Endothelial cell (in vitro differentiated cells): ENCODE measurements at places on chromosomes 13 and 19.

GRCh38 chr19:2014731-2015607 lies 545 bp downstream of the BTBD2 start:
- no peak for DNase-seq

- DNase-seq: no peak
Observed at GRCh38 chr13:83449668-83450395, 432.4 kb downstream of the SLITRK1 start.

DNA sequence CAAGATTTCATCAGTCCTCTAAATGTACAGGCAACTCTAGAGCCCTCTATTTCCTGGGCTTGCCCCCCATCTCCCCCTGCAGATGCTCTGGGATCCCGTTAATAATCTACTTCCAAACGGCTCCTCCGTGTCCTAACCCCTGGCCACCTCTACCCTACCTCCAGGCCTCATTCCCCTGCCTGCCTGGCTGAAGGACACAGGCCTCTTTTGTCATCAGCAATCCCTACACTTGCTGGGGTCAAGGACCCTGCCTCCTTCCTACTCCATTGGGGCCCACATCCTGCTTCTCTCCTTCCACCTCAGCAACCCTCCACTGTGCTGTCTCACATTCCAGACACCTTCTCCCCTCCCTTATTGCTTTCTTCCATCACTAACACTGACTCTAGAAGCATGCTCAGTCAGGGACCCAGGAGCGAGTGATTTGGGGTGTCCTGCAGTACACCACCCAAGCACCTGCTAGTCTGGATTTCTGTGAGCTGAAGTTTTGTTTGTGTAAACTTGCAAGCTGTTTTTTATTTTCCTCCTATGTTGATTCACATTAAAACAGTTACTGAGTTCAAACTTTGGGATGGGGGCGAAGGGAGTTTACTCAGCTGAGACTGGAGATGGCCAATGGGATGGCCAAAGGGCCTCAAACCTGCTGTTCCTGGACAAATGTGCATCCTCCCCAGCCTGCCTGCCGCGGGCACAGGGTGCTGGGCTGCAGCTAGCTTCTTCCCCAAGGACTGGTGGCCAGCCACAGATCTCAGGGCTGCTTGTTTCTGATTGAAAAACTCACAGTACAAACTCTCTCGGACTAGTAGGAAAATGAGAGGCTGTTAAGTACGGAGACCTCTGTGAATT lies 314.7 kb downstream of the FOXO1 start:
- DNase-seq: no peak

GRCh38 chr19:14432791-14433553 lies at the start of gene PKN1:
PKN1 (plus strand) TSS chr19:14433306; CDS start chr19:14433522, 216 bp downstream.
- peak; percentile 67 for DNase-seq

GRCh38 chr13:91397595-91397994 lies 826 bp upstream of the GPC5 start:
- DNase-seq: no peak

DNA sequence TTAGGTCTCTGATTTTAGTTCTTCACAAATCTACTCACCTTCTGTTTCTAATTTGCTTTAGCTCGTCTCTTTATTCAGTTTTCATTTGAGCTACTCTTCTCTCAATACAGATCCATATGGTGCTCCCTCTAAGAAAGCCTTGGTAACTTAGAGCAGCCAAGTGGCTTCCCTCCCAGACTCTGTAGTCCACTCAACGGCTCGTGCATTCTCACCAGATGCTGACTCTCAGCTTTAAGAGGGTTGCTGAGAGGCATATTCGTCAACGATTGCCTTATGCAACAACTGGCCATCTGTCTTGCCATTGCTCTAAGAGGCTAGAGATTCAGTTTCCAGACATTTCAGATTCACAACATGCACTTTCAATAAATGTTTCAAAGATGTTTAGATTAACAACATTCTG lies 785.8 kb upstream of the SLC10A2 start:
- DNase-seq: no peak

GRCh38 chr13:97280478-97280877 lies 58.3 kb downstream of the MBNL2 start:
- no peak for DNase-seq

DNA sequence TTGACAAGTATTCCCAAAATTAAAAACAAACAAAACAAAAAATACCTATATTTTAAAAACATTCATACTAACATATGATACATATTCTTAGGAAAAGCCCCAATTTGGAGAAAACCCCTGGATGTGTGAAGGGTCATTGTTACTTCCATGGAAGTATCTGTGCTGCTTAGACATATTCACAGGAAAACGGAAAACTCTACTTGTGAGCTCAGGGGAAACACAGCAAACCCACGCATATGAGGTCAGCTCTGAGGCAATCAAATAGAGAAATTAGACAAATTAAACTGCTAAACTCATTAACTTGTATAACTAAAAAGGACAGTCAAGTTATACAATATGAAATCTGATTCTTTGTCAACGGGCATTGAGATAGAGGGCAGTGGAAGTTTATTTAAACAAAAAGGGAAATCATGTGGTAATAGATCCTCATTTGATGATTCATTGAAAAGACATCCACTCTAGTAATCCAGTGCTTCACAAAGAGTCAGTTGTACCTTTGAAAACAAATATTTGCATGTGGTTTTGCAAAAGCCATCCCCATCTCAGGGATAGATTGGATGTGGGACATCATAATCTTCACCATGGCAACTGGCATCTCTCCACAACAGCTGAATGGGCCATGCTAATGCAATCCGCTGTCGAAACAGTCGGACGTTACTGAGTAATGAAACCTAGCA lies 423.4 kb downstream of the ITGBL1 start:
- no peak for DNase-seq

GRCh38 chr19:13717194-13717643 lies 47.1 kb upstream of the MRI1 start:
- no peak for DNase-seq

DNA sequence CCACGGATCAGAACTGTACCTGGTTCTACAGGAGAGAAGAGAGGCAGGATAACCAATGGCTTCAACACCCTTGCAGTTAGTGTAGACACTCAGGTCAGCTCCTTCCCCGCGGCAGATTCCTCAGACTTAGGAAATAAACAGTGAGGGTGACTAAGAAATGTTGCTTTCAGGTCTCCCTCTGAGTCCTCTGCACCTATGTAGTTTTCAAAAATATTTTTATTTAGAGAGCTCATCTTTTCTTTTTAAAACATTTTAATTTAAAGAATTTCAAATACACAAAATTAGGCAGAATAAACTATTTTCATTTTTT lies 195.2 kb downstream of the KLF12 start:
- no peak for DNase-seq

DNA sequence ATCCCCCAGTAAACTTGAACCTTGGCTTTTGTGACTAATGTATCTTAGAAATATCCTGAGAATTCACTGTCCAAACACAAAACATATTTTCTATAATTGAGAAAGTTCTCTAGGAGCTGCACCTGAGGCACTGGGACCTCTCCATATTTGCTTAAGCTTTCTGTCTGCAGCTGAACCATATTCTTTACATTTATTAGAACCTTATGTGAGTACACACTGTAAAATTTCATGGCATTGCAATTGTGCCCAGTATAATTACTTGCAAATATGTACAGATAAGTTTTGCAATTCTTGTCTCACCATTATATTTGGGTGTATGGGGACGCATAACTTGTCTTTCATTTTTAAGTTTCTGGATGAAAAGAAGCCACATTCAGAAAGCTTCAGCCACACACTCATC lies 280.7 kb upstream of the KLHL1 start:
- no peak for DNase-seq

GRCh38 chr19:41774515-41774980 lies 19.2 kb downstream of the CEACAM6 start:
- DNase-seq: no peak

GRCh38 chr19:56643460-56643955 lies 549 bp downstream of the SMIM17 start:
- DNase-seq: no peak

DNA sequence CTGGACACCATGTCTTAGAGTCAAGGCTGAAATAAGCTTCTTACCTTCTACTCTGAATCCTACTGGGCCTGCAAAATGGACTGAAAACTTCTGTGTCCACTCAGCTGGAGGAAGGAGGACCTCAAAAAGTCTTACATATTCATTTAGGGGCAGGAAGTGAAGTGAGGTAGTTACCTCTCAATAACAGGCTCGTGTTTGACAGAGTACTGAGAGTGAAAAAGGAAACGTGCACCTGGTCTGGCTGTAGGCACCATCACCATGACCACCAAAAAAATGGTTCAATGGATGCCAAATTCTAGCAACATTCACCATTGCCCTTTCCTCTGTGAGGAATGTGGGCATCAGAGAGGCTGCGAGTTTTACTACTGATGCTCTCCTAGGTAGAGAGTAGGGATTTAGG lies 176.2 kb downstream of the RFC3 start:
- no peak for DNase-seq

- DNase-seq: peak; percentile 25
Observed at GRCh38 chr13:113292021-113292862, 4.8 kb upstream of the LAMP1 start.

DNA sequence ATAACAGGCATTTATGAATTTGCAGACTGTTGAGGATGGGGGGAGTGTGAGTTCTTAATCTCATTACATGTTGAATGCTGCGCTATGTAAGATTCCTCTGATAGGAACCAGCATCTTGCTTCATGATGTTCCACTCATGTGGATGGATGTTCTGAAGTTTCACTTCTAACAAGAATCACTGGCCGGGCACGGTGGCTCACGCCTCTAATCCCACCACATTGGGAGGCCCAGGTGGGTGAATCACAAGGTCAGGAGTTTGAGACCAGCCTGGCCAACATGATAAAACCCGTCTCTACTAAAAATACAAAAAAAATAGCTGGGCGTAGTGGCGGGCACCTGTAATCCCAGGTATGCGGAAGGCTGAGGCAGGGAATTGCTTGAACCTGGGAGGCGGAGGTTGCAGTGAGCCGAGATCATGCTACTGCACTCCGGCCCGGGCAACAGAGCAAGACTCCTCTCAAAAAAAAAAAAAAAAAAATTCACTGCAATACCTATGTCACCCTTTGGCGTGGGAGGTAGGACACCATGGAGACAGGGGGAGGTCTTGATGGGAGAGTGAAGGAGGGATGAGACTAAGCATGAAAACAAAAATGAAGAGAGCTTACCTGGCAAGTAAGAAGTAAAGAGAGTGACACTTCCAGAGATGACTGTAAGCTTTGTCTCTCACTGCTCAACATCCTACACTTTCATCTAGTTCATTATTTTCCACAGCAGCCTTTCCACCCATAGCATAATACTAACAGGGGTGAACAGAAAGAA lies 133.0 kb downstream of the DCT start:
- no peak for DNase-seq
